ENCODE measurements at places on chromosomes 13 and 19.

- H3K4me1 ChIP-seq: peaks cover 12% of the 10 kb centered on the region
- H3K4me3 ChIP-seq: no peak overlapping the region
- H3K27ac ChIP-seq: no peak overlapping the region
- peaks cover 15% of the 10 kb centered on the region for H3K36me3 ChIP-seq
Observed at GRCh38 chr19:52990759-52991418, 22.8 kb upstream of the ERVV-1 start.

DNA sequence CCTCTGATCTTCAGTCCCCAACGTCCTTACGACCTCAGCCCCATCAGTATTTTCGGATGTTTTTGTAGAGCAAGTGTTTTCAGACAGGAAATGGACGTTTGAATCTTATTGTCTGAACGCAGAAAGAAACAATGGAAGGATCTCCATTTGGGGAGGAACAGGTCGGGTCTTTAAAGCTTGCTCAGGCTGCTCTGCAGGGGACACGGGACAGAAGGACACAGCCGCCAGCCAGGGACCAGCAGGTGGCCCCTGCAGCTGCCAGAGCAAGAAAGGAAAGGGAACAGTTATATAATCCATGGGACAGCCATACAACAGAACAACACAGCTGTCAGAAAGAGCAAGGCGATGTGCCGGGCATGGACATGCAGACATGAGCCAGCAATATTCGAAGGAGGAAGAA lies 18.5 kb upstream of the IGLON5 start:
- H3K27me3 ChIP-seq: peaks cover 2% of the 10 kb centered on the region
- H3K27ac ChIP-seq: no peak overlapping the region
- DNase-seq: no peak
- H3K4me3 ChIP-seq: no peak overlapping the region
- H3K36me3 ChIP-seq: no peaks in the 10 kb centered on the region

GRCh38 chr13:109158383-109158782 lies 529.0 kb downstream of the MYO16 start:
- no peak overlapping the region for H3K4me3 ChIP-seq
- no peak overlapping the region for H3K27ac ChIP-seq
- H3K36me3 ChIP-seq: no peaks in the 10 kb centered on the region
- DNase-seq: no peak
- peaks cover 21% of the 10 kb centered on the region for H3K4me1 ChIP-seq

- no peaks in the 10 kb centered on the region for H3K27me3 ChIP-seq
- no peak overlapping the region for H3K4me3 ChIP-seq
- DNase-seq: no peak
- peaks cover 15% of the 10 kb centered on the region for H3K4me1 ChIP-seq
- H3K36me3 ChIP-seq: no peaks in the 10 kb centered on the region
- no peak overlapping the region for H3K27ac ChIP-seq
Observed at GRCh38 chr19:4976401-4977298, 7.7 kb downstream of the KDM4B start.

- DNase-seq: no peak
- H3K4me1 ChIP-seq: no peaks in the 10 kb centered on the region
- H3K4me3 ChIP-seq: no peak overlapping the region
- peaks cover 9% of the 10 kb centered on the region for H3K36me3 ChIP-seq
- no peak overlapping the region for H3K27ac ChIP-seq
Observed at GRCh38 chr19:56294549-56294948, 20.1 kb downstream of the ZSCAN5A start.

DNA sequence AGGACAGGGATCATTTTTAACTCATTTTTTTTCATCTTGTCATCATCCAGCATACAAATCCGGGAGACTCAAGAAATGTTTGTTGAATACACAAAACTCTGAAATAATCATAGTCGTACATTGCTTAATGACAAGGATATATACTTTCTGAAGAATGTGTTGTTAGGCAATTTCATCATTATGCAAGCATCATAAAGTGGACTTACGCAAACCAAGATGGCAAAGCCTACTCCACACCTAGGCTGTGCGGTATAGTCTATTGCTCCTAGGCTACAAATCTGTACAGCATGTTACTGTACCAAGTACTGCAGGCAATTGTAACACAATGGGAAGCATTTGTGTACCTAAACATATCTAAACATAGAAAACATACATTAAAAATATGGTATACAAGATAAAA lies 264.1 kb downstream of the TSHZ3 start:
- H3K36me3 ChIP-seq: no peaks in the 10 kb centered on the region
- no peak overlapping the region for H3K4me3 ChIP-seq
- H3K27me3 ChIP-seq: no peaks in the 10 kb centered on the region
- no peak for DNase-seq
- no peak overlapping the region for H3K27ac ChIP-seq

- DNase-seq: no peak
- no peak within 1 kb of the TSS for H3K27ac ChIP-seq
- H3K4me3 ChIP-seq: peak within 1 kb of the TSS; percentile 55
- H3K27me3 ChIP-seq: peaks cover 57% of the 10 kb centered on the region
- H3K36me3 ChIP-seq: no peaks in the 10 kb centered on the region
Observed at GRCh38 chr13:20192836-20193161, at the start of gene GJB2. TSS of gene GJB2 (minus strand) at chr13:20192938. CDS start at chr13:20189581, 3,357 bp downstream.

DNA sequence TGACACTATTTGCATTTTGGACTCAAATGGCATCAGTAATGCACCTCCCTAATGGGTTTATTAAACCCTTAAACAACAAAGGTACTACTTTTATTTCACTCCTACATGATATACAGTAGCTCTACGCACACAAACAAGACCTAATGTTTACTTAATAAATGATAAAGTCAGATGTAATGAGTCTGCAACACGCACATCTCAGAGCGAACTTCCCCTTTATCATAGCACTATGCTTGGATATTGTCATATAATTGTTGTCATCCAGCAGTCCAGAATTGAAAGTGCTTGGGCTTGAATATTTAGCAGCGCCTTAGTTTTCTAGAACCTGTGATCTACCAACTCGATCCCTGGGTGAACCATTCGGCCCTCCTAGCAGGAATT lies 772 bp downstream of the PARP4 start:
- peak overlapping the region; percentile 86 for H3K4me3 ChIP-seq
- H3K36me3 ChIP-seq: peaks cover 30% of the 10 kb centered on the region
- peaks cover 3% of the 10 kb centered on the region for H3K27me3 ChIP-seq
- peaks cover 39% of the 10 kb centered on the region for H3K4me1 ChIP-seq
- no peak for DNase-seq

DNA sequence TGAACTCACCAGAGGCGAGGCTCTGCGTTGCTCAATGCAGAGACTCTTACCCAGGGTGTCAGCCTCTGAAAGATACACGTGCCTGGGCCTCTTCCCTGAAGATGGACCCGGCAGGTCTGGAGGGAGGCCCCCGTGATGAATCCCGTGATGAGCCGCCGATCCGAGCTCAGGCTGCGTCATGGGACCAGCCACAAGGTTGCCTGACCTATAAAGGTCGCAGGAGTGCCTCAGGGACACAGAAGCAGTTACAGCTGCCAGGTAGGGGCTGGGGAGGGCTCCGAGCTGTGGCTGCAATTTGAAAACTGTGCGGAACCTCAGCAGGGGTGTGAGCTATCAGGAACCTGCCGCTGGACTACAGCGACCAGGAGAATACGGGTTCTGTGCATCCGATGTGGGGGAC lies 10.5 kb upstream of the ATP11A start:
- H3K27ac ChIP-seq: no peak overlapping the region
- peaks cover 2% of the 10 kb centered on the region for H3K4me1 ChIP-seq
- peaks cover 12% of the 10 kb centered on the region for H3K27me3 ChIP-seq
- no peak overlapping the region for H3K4me3 ChIP-seq
- no peak for DNase-seq

- no peak for DNase-seq
- H3K4me3 ChIP-seq: peak overlapping the region; percentile 79
- H3K4me1 ChIP-seq: peaks cover 56% of the 10 kb centered on the region
- peaks cover 47% of the 10 kb centered on the region for H3K36me3 ChIP-seq
- H3K27ac ChIP-seq: peak overlapping the region; percentile 82
Observed at GRCh38 chr19:4911314-4911713, 2.0 kb downstream of the UHRF1 start.

DNA sequence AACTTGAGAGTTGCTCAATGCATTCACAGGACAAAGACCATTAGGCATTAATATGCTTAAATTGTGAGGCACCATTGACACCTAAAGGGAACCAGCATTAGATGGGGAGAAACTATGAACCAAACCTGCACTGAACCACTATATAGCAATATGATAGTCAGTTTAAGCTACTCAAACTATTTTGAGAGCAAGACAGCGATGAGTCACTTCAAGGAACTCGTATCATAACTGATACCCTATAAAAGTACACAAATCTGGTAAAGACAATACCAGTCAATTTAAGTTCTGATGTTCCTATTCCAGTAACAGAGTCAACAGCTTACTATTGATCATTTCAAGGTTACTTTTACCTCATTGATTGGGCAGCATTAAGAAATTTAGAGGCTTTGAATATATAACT lies 151.3 kb upstream of the ATXN8OS start:
- H3K27me3 ChIP-seq: no peaks in the 10 kb centered on the region
- no peak overlapping the region for H3K4me3 ChIP-seq
- no peaks in the 10 kb centered on the region for H3K4me1 ChIP-seq
- no peaks in the 10 kb centered on the region for H3K36me3 ChIP-seq

GRCh38 chr13:113121928-113122471 lies 599 bp upstream of the F10 start:
- H3K4me3 ChIP-seq: no peak overlapping the region
- H3K27ac ChIP-seq: no peak overlapping the region
- peaks cover 4% of the 10 kb centered on the region for H3K27me3 ChIP-seq
- no peak for DNase-seq
- no peaks in the 10 kb centered on the region for H3K4me1 ChIP-seq

GRCh38 chr13:81760316-81760715 lies 1419.4 kb upstream of the SPRY2 start:
- no peak overlapping the region for H3K4me3 ChIP-seq
- no peaks in the 10 kb centered on the region for H3K4me1 ChIP-seq
- no peaks in the 10 kb centered on the region for H3K36me3 ChIP-seq
- H3K27me3 ChIP-seq: no peaks in the 10 kb centered on the region

DNA sequence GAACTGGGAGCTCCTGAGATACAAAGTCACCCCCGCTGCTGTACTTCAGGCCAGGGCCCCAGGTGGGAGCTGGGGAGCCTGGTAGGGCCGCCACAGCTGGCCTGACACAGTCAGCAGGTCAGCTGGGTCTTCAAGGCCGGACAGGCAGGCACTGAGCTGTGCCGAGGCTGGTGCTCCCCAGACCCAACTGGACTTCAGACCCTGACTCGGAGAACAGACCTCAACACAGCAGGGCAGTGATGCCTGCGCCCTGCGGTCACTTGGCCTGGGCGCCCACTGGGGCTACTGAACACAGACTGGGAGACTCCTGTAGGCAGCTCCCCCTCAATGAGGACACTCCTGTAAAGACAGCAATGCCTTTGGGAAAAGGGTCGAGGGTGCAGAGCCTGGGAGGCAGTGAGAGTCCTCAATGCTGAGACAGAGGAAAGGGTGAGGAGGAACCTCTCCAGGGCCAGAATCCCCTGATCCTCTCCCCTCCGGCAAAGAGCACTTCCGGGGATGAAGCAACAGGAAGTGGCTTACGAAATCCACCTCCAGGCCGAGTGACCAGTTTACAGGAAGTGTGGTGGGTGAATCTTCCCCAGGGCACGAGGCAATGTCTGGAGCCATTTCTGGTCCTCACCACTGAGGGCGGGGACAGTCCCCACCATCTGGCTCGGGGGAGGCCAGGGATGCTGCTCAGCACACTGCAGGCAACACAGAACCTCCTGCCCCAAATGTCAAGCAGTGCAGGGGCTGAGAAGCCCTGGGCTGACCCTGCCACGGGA lies 40.8 kb upstream of the ISYNA1 start:
- H3K27ac ChIP-seq: peak overlapping the region; percentile 86
- H3K4me1 ChIP-seq: peaks cover 91% of the 10 kb centered on the region
- H3K27me3 ChIP-seq: no peaks in the 10 kb centered on the region
- DNase-seq: peak; percentile 84
- no peak overlapping the region for H3K4me3 ChIP-seq

- H3K36me3 ChIP-seq: peaks cover 7% of the 10 kb centered on the region
- no peak for DNase-seq
- peaks cover 8% of the 10 kb centered on the region for H3K4me1 ChIP-seq
Observed at GRCh38 chr13:106573868-106574267, 5.9 kb upstream of the ARGLU1 start.

DNA sequence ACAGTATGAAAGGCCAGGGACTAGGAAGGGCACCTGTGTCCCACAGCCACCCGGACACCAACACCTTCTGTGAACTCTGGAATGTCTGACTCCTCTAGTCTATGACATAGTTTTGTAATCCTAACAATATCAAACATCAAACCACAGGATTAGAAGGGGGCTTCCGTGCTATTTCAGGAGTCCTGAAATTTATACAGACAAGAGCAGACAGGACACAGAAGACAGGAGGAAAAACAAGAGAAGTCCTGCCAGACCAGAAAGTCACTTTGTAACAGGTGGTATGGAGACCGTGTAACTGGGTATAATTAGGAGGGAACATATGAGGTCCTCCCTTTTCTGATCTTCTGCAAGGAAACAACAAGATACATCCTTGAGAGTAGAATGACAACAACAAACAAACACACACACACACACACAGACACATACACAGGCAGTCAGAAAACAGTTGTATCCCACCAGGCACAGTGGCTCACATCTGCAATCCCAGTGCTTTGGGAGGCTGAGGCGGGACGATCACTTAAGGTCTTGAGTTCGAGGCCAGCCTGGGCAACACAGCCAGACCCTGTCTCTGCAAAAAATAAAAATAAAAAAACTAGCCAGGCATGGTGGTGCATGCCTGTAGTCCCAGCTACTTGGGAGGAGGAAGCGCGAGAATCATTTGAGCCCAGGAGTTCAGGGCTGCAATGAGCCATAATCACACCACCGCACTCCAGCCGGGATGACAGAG lies 13.1 kb downstream of the INSR start:
- H3K4me3 ChIP-seq: no peak overlapping the region
- no peaks in the 10 kb centered on the region for H3K36me3 ChIP-seq
- no peaks in the 10 kb centered on the region for H3K4me1 ChIP-seq
- H3K27ac ChIP-seq: no peak overlapping the region

GRCh38 chr13:47146136-47146535 lies 249.3 kb upstream of the HTR2A start:
- H3K4me1 ChIP-seq: no peaks in the 10 kb centered on the region
- H3K36me3 ChIP-seq: no peaks in the 10 kb centered on the region
- H3K4me3 ChIP-seq: no peak overlapping the region
- no peaks in the 10 kb centered on the region for H3K27me3 ChIP-seq
- H3K27ac ChIP-seq: no peak overlapping the region
- no peak for DNase-seq

GRCh38 chr19:51749979-51750378 lies 1.7 kb downstream of the FPR1 start:
- H3K4me1 ChIP-seq: no peaks in the 10 kb centered on the region
- H3K36me3 ChIP-seq: no peaks in the 10 kb centered on the region
- H3K27me3 ChIP-seq: no peaks in the 10 kb centered on the region
- H3K4me3 ChIP-seq: no peak overlapping the region
- no peak for DNase-seq

- peaks cover 14% of the 10 kb centered on the region for H3K27me3 ChIP-seq
- H3K4me1 ChIP-seq: peaks cover 5% of the 10 kb centered on the region
- H3K36me3 ChIP-seq: no peaks in the 10 kb centered on the region
- no peak for DNase-seq
Observed at GRCh38 chr19:30217461-30217860, 154.7 kb upstream of the ZNF536 start.

DNA sequence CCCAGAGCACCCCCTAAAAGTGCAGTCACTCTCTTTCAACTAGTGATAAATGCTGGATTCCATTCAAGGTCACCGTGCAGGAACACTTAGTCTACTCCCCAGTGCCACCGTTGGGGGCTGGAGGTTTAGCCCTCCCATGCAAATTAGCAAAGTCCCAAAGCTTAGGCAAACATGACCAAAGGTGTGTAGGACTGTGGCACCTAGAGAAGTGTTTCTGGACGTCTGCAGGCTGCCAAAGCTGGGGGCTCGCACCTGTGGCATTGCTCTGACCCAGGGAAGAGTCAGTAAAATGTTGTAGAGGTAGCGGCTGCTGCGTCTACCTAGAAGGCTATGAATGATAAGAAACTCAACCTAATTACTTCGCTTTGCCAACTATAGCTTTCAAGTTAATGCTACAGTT lies 13.9 kb downstream of the COL4A1 start:
- H3K4me3 ChIP-seq: no peak overlapping the region
- H3K27me3 ChIP-seq: peaks cover 23% of the 10 kb centered on the region
- no peak overlapping the region for H3K27ac ChIP-seq
- no peaks in the 10 kb centered on the region for H3K36me3 ChIP-seq
